H7 (cell line): ENCODE measurements at places on chromosomes 3 and 15. TPM values are rescaled to one million over a fixed set of nuclear protein-coding genes. Genes with fewer than 3 reads are reported as not detected.

DNA sequence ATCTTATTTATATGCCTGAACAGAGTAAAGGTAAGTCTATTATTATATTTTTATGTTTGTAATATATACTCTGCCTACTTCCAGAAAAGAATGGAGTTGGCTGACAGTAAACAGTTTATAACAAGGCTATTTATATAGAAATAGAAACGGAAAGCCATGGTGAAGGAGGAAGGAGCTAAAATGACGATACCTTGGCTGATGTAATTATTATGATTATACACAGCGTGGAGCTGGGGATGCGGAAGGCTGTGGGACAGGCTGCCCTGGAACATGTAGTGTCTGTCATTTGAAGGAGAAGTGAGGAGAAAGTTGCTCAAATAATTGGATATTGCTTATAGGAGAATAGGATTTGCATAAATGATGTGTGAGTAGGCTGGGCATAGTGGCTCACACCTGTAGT is 37.8 kb downstream of the CEMIP start:
- no peak for DNase-seq

DNA sequence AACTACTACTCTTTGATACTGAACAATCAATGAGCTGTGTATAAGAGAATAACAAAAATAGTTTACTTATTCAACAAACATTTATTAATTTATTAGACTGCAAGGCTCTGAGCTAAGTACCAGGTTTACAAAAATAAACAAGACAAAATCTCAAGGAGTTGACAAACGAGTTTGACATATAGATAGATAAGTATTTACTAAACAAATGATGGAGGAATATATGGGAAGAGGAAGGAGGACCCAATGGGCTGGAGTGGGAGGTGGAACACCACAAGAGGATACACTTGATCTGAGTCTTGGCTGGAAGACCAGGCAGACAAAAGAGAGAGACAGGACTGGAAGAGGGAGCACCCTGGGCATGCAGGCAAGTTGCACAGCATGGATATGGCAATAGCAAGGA is 47.5 kb upstream of the FSIP1 start:
- no peak for DNase-seq

- DNase-seq: no peak
Measured at GRCh38 chr15:61633951-61634350, 404.8 kb upstream of the RORA start.

GRCh38 chr3:45641756-45642155 is 47.2 kb downstream of the LIMD1 start:
- no peak for DNase-seq

- no peak for DNase-seq
Measured at GRCh38 chr3:188608401-188608800, 454.4 kb downstream of the LPP start.

GRCh38 chr3:123757281-123757940 is 126.7 kb downstream of the MYLK start:
- no peak for DNase-seq

DNA sequence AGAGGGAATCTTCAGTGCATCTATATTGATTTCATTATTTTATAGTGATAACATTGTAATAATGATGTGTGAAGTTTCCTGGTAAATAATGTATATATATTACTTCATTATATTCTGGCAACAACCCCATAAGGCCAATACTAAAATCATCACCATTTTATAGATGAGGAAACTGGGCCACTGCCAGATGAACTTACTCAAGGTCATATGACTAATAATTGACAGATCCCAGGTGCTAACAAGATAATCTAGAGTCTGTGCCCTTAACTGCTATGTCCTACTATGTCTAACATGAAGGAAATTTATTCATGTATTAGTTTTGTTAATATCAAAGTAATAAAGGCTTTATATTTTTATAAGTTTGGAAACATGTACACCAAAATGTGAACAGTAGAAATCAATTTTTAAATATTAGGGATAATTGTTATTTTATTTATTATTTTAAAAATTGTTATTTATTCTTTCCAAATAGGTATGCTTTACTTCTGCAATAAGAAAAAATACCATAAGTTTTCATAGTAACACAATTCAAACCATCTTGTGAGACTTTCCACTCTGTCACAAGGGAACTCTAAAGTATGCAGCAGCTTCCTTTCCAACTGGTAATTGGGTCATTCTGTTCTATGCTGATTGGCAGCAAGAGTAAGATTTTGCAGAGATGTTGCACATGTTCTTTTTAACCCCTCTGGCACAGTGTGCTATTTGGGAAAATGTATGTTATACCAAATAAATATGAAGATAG is 90.8 kb upstream of the CMC1 start:
- no peak for DNase-seq

GRCh38 chr3:13615019-13615528 is 66.1 kb downstream of the FBLN2 start:
- no peak for DNase-seq

- DNase-seq: no peak
Measured at GRCh38 chr15:94930960-94931359, 699.6 kb downstream of the MCTP2 start.

DNA sequence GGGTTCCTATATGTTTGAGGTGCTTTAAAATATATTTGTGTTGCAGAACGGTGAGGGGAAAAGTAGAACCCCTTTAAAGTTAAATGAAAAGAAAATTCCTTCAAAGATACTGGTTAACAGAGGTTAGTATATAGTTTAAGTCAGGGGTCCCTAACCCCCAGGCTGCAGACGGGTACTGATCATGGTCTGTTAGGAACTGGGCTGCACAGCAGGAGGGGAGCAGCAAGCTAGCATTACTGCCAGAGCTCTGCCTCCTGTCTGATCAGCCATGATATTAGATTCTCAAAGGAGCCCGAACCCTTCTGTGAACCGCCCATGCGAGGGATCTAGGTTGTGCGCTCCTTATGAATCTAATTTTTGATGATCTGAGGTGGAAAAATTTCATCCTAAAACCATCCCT is 37.5 kb upstream of the RFX7 start:
- no peak for DNase-seq

DNA sequence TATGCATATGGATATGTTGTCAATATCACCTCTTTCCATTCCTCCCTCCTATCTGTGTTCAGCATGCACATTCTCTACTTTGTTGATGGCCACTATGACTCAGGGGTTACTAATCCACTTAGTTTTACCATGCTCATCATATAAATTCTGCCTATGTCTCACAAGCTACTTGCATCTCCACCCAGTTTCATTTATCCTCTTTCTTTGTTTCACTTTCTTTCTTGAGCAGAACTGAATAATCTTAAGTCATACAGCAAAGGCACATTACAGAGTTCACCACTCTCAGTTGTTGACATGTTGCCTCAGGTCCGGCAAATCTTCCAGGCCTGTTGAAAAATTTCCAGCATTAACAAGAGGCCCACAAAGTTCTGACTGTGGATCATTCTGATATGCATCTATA is 71.5 kb downstream of the SSR3 start:
- no peak for DNase-seq

GRCh38 chr3:156160647-156161046 is 40.3 kb downstream of the KCNAB1 start:
- no peak for DNase-seq

DNA sequence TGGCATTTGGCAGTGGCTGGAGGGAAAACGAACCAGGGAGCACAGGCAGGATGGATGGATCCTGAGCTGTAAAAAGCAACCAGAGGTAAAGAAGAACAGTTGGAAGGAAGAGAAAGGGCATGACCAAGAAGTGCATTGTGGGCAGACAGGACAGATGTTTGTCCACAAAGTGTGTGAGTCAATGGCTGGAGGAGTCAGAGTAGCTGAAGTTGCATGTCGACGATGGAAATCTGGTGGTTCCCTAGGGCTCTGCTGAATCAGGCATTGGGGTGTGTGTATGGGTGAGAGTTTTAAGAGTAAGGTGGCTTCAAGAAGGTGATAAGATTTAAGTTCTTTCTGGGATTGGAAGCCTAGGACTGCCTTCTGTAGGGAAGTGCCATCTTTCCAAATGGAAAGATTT is 214.0 kb upstream of the BHLHE40 start:
- no peak for DNase-seq

- DNase-seq: peak; percentile 33
Measured at GRCh38 chr3:66572090-66572675, 71.4 kb upstream of the LRIG1 start.

GRCh38 chr15:85174521-85174920 is 192.9 kb downstream of the PDE8A start:
- no peak for DNase-seq

GRCh38 chr3:138199851-138200250 is 12.8 kb downstream of the ARMC8 start:
- DNase-seq: no peak

GRCh38 chr15:38662033-38662802 is 97.6 kb upstream of the RASGRP1 start:
- no peak for DNase-seq

- no peak for DNase-seq
Measured at GRCh38 chr3:133854264-133855001, 41.2 kb downstream of the RAB6B start.

- no peak for DNase-seq
Measured at GRCh38 chr3:155321418-155321817, 27.9 kb upstream of the STRIT1 start.

DNA sequence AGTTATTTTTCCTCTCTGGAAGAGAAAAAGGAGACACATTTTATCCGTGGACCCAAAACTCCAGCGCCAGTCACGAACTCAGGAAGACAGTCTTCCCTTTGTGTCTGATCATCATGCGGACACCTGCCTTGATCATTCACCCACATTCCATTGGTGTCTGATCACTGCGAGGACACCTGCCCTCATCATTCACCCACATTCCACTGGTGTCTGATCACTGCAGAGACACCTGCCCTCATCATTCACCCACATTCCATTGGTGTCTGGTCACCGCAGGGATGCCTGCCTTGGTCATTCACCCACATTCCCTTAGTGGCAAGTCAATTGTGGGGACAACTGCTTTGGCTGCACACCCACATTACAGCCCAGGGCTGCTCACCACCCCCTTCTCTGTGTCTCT is 148.9 kb downstream of the ROBO1 start:
- no peak for DNase-seq

DNA sequence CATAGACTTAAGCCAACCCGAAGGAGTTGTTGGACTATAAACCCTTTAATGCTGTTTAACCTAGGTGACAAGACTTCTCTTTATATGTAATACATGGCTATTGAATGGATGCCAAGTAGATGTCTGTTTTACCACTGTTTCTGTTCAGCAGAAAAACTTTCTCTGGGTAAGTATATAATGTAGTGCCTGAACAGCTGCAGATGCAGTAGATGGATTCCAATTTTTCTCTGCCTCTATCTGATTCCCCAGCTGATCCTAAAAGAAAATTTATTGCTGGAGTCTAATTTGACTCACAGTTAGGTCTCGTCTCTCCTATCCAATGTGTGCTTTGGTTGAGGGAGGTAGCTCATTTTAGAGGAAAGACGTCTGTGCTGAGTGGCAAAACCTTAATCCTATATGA is 256.5 kb upstream of the CBLB start:
- DNase-seq: no peak

GRCh38 chr3:133828576-133829309 is 23.1 kb downstream of the SRPRB start:
- DNase-seq: peak; percentile 80

DAZL gene
- total RNA-seq: 1.4 and 2.4 TPM in 2 replicates

NR1I2 gene
- 0.87 and 1.6 TPM in 2 replicates for total RNA-seq

FAIM gene
- total RNA-seq: 6.2 and 7.7 TPM in 2 replicates

FBXW12 gene
- 0.07 and 0.67 TPM in 2 replicates for total RNA-seq

GHSR gene
- not detected in 2 replicates for total RNA-seq

LCTL gene
- total RNA-seq: 1.9 TPM in 2 replicates

C3orf85 gene
- not detected in 2 replicates for total RNA-seq

ACP3 gene
- 0.62 and 2.5 TPM in 2 replicates for total RNA-seq

MAGEL2 gene
- total RNA-seq: 1.1 and 1.7 TPM in 2 replicates

NME9 gene
- 0.35 TPM in 1 of 2 replicates, not detected in the other for total RNA-seq

PHC3 gene
- total RNA-seq: 8.2 and 10.2 TPM in 2 replicates

RPL39L gene
- 62.9 and 64.2 TPM in 2 replicates for total RNA-seq
